ENCODE measurements at places on chromosomes 7 and 10. TPM values are rescaled to one million over a fixed set of nuclear protein-coding genes. Genes with fewer than 3 reads are reported as not detected.
A peak's percentile ranks its signal among the peaks of the same experiment; 100 is the strongest.

DNA sequence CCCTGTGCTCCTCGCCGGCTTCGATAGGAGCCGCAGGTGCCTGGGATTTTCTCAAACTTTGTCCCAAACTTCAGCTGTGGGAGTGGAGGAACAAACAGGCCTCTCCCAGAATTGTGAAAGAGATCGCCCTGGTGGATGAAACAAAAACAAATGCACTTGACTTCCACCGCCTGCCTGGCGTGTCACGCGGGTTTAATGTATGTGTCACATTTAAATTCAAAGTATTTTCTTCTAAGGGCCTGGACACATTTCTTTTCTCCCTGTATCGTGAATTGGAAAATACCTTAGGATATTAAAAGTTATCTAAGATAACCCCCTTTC is 694 bp upstream of the WASL start:
- DNase-seq = no peak

DNA sequence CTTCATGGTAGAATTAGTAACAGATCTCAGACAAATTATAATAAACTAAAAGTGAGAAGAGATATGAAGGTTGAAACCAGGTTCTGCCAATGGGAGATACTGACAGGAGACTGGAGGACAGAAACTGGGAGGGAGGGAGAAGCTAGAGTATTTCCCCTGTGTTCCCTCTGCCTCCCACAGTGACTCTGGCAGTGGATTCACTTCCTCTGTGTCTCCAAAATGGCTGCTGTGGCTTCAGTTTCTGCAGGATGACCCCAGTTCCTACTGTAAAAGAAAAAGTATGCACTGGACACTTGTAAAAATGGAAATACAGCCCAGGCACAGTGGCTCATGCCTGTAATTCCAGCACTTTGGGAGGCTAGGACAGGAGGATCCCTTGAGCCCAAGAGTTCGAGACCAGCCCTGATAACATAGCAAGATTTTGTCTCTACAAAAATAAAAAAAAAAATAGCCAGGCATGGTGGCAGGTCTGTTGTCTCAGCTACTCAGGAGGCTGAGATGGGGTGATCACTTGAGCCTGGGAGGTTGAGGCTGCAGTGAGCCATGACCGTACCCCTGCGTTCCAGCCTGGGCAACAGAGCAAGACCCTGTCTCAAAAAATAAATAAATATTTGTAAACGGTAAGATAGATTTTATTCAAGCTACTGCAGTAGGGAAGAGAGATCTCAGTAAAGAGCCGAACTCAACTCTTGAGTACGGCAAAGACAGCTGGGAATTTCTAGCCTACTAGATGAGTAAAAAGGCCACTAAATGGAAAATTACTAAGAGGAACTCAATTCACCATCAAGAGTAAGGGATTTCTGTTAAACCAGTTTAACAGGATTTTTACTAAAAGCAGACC is 156.6 kb upstream of the TRIM24 start:
- DNase-seq = no peak

- peak; percentile 29 for DNase-seq
Observed at GRCh38 chr7:1229202-1229947, 3.3 kb upstream of the UNCX start.

- DNase-seq = no peak
Observed at GRCh38 chr7:54349229-54349628, 192.9 kb upstream of the VSTM2A start.

Gene TAC1
- polyA plus RNA-seq = not detected

GRCh38 chr10:128599538-128599937 is 473.3 kb upstream of the MKI67 start:
- DNase-seq = peak; percentile 77
